ENCODE measurements at places on chromosomes 5 and 9.

- DNase-seq: no peak
These were observed 192.2 kb upstream of the C9orf72 start for GRCh38 chr9:27765266-27766072.

GRCh38 chr5:98403131-98403530, 370.3 kb upstream of the RGMB start:
- DNase-seq: no peak

GRCh38 chr5:133051061-133051541, 712 bp upstream of the HSPA4 start:
- no peak for DNase-seq

- no peak for DNase-seq
These were observed 1231.1 kb upstream of the NUDT12 start for GRCh38 chr5:104793755-104794080.

DNA sequence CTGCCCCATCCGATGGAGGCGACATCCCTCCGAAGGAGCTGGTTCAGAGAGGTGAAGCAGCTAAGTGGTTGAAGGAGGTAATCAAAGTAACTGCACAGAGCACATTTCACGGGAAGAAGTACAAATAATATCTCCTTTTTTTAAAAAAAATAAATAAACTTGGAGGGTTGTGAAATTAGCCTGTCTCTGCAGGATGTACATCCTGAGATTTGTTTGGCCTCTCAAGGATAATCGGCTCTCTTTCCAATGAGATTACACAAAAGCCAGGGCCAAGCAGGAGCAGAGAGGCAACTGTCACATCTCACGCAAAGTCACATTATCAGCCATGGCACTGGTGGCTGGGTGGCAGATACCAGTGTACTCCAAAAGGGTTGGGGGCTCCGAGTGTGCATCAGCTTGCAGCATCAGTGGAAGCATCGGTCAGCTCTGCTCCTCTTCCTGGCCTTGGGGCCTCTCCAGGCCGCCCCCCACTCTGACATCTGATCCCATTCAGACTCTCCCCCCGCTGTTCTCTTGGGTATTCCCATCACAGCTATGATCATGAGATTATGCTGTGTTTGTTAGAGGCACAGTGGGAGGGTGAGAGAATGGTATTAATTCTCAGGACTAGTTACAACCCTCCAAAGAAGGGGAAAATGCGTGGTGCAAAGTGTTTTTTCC, 109.9 kb downstream of the UGCG start:
- DNase-seq: no peak

GRCh38 chr9:109329638-109330258, 8.9 kb upstream of the EPB41L4B start:
- no peak for DNase-seq
